IPS DF 6.9 (cell line): ENCODE measurements at places on chromosomes 5 and 9.

DNA sequence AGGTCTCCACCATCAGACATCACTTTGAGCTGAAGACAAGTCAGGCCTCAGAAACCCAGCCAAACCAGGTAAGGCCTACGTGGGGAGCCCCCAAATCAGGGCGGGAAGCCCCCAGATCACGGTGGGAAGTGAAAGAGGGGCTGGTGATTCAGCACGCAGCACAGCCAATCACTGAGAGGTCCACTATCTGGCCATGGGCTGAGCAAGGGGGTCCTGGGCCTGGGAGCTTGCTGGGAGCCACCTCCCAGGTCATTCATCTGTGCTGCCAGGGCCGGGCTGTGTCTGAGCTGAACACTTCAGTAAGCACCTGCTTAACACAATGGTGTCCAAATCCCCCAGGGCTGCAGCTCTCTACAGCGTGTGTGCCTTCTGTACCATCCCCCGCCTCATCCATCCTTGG is 15.5 kb downstream of the MED10 start:
- no peak for DNase-seq

GRCh38 chr5:149640350-149640999 is 59.2 kb downstream of the ARHGEF37 start:
- DNase-seq, result no peak

DNA sequence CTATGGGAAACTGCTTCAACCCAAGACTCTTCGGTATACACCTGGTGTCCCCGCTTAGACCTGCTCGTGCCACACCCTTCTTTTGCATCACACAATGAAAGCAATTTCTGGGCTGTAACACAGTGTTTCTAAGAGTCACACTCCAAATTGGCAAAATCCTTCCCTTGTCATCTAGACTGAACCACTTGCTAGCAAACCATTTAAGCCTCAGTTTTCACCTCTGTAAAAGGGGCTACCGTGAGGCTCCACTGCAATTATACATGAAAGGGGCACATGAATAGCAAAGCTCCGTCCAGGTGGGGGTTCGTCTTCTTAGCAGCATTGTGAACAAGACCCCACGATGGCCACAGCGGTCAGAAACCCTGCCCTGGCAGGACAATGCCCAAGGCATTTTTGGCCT is 166.8 kb downstream of the PAX5 start:
- no peak for DNase-seq

DNA sequence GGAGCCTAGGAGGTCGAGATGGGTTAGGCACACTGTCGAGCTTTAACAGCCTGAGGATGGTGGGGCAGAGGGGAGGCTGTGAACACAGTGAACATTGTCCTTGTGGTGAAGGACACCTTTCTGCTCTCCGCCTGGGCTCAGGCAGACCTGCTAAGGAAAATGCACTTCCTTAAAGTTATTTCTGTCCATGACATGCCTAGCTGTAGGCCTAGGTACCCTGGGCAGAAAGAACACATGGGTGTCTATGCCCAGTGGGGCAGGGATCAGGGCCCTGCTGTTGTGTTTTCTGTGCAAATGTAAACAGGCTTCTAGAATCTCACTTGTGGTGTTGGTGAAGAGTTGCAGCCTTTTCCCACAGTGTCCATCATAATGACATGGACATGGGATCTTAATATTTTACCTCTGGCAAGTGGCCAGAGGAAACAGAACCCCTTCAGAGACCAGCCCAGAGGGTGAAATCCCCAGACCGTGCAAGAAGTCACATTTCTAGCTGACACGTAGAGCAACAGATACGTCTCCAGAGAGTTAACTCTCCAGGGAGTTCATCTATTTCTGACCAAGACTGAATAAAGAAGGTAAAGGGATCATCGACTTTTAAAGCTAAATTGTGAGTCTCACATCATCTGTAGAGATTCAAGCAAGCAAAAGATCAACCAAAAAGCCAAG is 79.2 kb downstream of the C9orf152 start:
- DNase-seq, result no peak

GRCh38 chr9:120891245-120891883 is 14.4 kb upstream of the PHF19 start:
- no peak for DNase-seq

GRCh38 chr5:151250346-151251000 is 2.5 kb upstream of the GM2A start:
- DNase-seq, result no peak

DNA sequence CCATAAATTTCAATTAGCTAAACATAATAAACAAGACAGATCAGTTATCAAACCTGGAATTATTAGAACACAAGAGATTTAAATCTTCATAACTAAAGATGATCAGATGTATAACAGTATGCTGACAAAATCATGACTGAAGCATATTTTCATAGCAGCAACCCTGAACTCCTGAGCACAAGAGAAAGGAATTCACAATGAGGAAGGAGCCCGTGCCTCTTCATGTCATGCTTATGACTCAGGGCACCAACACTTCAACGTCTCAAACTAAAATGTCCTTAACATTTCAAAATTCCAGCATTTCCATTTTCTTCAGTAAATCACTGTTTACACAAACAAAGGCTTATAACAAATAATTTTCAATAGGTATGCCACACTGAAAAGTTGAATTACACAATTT is 6.7 kb downstream of the AP3B1 start:
- no peak for DNase-seq

DNA sequence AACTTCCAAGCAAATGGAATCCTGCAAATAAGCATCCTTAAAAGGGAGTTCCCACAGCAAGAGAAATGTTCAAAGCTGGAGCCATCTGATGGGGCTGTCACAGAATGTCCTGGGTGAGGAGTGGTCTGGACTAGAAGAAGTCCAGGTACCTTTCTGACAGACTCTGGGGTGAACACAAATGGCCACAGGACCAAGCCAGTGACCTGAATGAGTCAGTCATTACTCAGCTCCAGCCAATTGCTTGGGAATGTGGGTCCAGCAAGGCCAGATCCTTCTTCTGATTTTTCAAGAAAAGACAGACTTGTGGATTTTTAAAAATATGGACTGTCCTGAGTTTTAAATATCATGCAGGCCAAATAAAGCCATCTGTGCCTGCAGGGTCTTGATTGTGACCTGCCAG is 30.1 kb downstream of the GALNT10 start:
- DNase-seq, result no peak

DNA sequence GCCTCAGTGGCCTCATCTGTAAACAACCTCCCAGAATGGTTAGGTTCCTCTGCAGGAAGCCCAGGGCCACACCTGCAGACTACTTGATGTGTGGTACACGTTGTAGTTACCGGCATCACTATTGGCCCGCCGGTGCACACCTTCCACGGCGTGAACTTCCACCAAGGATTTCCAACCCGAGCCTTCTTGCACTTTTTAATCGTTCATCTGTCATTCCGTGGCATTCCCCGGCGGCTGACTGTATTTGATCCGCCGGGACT is 5.3 kb upstream of the TRIM41 start:
- no peak for DNase-seq

DNA sequence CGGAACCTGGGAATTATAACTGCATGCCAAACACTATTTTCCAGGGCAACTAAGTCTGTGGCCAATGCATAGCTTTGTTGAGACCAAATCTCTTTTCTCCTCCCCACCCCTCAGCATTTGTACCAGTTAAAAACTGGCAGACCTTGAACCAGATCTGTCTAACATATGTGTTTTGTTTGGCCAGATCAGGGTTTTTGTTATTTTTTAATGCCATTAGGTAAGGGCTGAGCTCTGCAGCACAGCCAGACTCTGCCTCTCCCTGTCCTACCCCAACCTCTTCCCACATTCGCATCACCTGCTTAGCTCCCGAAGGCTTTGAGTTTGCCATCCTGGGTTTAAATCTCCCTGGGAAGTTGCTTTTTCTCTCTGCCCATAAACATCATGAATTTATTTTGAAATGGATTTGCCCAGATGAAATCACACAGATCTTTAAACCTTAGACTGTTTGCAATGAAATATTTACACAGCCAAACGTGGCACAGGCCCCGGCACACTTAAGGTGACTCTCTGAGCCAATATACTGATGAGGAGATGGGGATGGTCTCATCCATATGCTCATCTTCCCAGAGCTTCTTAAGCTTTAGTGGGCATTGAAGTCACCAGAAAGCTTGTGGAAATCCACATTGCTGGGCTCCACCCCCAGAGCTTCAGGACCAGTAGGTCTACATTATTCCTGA is 54.0 kb upstream of the ALDH1B1 start:
- DNase-seq, result no peak

DNA sequence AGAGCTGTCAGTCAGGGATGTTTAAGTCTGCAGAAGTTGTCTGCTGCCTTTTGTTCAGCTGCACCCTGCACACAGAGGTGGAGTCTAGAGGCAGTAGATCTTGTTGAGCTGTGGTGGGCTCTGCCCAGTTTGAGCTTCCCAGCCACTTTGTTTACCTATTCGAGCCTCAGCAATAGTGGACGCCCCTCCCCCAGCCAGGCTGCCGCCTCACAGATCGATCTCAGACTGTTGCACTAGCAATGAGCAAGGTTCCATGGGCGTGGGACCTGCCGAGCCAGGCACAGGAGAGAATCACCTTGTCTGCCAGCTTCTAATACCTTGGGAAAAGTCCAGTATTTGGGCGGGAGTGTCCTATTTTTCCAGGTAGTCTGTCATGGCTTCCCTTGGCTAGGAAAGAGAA is 225.1 kb upstream of the RASA1 start:
- DNase-seq, result no peak

DNA sequence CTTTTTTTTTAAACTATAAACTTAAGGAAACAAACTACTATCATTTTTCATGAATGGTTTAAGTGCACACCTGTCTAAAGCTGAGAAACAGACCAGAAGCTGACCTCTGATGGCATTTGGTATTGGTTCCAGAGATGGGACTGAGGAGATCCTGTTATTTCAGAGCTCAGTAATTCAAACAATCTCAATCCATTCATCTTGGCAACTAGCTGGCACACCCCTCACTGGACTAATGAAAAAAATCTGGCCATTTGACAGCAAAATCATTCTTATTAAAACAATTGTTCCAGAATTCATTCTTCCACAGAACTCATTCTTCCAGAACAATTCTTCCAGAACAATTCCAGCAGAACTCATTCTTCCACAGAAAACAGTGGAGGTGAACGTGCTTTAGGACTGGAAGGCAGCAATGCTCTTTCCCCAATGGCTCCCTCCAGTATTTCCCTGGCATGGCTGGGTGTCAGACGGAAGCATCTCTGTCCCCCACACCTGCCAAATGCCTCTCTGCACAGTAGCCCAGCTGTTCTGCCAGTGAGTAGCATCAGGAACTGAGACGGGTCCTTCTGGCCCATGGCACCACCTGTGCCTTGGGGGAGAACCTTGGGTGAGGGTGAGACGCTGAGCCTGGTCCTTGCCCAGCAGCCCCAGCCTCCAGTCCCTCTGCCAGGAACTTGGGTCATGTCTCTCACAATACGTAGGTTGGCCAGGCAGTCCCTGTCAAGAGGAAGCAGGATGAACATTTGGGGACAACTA is 87.5 kb upstream of the EQTN start:
- DNase-seq, result no peak

DNA sequence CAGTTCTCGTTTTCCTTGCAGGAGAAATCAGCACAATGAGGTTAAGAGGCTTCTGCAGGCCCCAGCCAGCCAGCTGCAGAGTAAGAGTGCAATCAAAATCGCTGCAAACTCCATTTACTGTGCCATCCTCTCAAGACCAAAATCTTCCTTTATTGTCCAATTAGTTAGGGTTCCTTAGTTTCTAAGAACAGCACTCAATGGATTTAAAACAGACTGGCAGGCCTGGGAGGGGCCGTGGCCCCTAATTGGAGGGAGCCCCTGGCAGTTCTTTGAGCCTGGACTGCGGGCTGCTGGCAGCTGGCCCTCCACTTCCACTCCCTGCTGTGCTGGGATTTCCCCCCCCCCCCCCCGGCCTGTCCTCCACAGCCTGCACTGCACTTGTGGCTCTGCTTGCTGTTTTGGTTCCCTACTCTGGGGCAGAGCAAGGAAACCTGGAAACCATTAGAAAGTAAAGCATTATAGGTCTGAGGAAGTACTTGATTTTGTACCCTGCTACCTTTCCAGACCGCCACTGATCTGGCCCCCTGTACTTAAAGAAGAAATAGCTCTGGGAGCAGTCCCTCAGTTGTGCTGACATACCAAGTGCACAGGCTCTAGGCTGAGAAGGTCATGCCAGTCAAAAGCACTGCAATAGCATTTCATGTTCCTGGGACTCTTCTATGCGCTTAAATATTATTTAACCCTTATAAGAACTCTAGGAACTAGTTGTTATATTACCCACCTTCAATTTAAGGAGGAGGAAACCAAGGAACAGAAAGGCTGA is 129.0 kb downstream of the APBA1 start:
- DNase-seq, result no peak

GRCh38 chr5:164097749-164098148 is 592.3 kb downstream of the MAT2B start:
- DNase-seq, result no peak

DNA sequence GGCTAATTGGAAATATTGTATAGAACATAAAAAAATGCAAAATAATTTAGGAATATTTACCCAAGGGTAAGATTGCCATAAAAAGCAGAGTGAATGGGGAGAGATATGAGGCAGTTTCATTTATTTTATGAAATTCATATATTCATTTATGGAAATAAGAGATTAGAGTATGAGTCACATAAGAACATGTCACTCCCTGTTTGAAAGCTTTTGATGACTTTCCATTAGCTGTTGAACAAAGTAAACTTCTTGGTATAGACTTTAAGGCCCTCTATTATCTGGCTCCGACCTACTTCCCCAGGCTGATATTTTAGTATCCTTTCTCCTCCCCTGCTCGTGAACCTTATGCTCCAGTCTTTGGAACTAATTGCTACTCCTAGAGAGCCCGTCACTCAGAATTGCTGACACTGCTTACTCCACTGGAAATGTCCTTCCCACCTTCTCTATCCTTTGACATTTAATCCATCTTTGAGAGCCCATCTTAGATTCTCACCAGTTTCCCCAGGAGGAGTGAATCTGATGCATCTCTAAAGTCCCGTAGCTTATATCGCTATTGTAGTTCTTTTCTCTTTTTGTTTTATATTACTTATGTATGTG is 8.9 kb upstream of the ACTBL2 start:
- DNase-seq, result no peak

DNA sequence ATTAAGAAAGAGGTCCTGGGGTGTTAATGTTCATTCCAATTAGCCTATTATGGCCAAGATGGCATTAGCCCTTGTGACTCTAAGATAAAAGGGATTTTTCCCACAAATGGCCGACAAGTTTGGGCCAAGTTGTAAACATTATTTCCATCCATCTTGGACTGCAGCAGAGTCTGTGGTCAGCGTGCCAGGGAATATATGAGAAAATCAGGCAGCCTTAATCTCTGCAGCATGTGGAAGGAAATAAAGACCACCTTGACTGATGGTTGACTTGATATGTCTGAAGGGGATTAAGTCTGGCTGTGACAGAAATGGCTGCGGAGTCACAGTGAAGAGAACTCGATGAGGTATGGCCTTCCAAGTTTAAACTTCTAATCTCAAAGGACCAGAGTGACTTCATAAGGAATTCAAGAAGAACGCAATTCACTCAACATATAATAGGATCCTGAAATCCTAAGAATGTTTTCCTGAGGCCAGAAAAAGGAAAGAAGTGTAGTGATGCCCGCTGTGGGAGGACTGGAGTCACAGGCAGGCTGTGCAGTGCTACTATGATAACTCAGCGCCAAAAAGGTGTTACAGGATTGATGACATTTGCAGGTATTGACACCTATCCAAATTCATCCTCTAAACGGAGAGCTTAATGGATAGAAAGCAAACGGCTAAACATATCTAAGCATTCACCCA is 287.1 kb downstream of the SEC61B start:
- DNase-seq, result no peak

- no peak for DNase-seq
These were observed 77.8 kb downstream of the TENT4A start for GRCh38 chr5:6791031-6791430.

- no peak for DNase-seq
These were observed 52.5 kb downstream of the SH3GL2 start for GRCh38 chr9:17631396-17631795.

GRCh38 chr9:12748016-12748415 is 26.8 kb upstream of the LURAP1L start:
- no peak for DNase-seq

- DNase-seq, result no peak
These were observed 91.7 kb downstream of the RFK start for GRCh38 chr9:76302543-76302942.
